ENCODE measurements at places on chromosomes 5 and 9. TPM values are rescaled to one million over a fixed set of nuclear protein-coding genes. Genes with fewer than 3 reads are reported as not detected.

DOLPP1 gene
- polyA plus RNA-seq: 11.5 TPM

SHISAL2B gene
- not detected for polyA plus RNA-seq

PCDHGA3 gene
- polyA plus RNA-seq: 3.5 TPM

FAM151B gene
- polyA plus RNA-seq: 0.27 TPM

NUDT2 gene
- 27.6 TPM for polyA plus RNA-seq

GIN1 gene
- 6.7 TPM for polyA plus RNA-seq

RAI14 gene
- 1.7 TPM for polyA plus RNA-seq

PCDHGC5 gene
- polyA plus RNA-seq: 5.4 TPM
